ENCODE measurements at places on chromosomes 1 and 21.

GRCh38 chr1:2788506-2789163, 12.9 kb downstream of the TTC34 start:
- no peak for DNase-seq

- DNase-seq = no peak
Observed at GRCh38 chr21:28538987-28539622, 453.6 kb downstream of the LTN1 start.

DNA sequence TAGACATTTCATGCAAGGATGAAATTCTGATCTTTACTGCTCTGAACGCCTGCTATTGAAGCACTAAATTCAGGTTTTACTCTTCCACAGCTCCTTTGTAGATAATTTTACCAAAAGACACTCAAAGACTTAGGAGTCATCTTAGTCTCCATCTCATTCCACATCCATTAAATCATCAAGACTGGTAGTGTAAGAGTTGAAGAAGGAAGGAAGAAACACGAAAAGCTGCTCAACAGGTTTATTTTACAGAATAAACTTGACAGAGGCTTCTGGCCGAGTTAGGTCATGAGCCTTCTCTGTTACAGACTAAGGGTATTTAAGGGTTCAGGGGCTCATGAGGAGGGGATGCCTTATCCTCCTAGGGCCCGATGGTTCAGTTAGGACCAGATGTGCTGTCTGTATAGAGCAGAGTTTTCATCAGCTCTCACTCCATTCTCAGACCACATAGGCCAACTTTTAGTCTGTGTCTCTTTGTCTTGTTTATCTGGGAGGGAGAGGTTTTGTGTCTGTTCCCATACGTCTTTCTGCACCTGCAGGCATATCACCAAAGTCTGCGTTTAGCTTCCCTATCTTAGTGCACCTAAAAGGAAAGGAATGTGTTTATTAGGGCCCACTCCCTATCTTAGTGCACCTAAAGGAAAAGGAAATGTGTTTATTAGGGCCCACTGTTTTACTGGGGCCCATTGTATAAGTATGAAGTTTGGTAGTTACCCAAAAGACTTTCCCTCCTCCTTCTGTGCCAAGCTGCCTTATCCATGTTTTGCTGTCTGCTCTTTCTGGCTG, 57.4 kb upstream of the RGS18 start:
- DNase-seq = no peak

DNA sequence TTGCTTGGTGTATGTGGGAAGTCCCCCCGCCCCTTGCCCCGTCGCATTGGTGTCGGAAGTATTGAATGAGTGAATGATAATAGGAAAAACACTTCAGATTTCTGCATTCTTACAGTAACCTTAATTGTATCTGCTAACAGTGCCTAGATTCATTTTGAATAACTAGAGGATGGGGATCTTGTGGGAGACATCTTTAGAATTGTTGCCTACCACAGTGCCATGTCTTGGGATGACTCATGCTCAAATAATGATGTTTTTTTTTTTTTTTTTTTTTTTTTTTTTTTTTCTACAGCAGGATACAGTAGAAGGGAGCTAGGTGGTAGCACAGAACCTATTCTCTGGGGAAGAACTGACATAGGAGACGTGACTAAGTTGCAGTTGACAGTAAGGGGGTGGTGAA, 237.9 kb downstream of the USP25 start:
- DNase-seq = no peak

Measured in NCI-H69 (cell line).